ENCODE measurements at places on chromosomes 13 and 19.
A peak's percentile ranks its signal among the peaks of the same experiment; 100 is the strongest.

DNA sequence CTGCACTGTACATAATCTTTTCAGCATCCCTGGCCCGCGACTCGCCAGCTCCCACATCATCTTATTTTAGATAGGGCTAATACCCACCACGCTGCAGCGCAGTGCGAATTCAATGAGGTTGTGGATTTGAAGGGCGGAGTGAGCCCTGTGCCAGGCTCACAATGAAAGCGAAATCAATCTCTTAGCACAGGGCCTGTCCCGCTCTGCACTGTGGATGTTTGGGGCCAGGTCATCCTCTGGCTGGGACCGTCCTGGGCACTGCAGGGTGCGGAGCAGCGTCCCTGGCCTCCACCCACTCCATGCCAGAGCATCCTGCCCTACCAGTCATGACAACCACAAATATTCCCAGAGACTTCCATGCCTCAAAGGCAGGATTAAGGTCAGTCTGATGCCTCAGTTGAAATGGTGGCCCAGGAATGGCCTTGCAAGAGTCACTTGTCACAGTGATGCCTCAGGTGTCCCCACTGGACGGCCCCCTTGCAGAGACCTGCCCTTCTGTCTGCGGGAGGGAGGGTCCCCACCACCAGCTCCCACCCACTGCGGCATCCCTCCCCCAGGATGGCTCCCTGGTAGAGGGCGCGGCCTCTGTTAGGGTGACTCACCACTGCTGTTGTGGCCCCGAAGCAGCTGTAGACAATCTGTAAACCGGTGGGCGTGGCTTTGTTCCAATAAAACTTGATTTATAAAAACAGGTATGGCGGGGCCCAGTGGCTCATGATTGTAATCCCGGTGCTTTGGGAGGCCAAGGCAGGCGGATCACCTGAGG, 5.6 kb downstream of the UHRF1 start:
- DNase-seq = peak; percentile 58

- DNase-seq = no peak
These were observed 440.0 kb downstream of the KCTD12 start for GRCh38 chr13:76446191-76446590.

DNA sequence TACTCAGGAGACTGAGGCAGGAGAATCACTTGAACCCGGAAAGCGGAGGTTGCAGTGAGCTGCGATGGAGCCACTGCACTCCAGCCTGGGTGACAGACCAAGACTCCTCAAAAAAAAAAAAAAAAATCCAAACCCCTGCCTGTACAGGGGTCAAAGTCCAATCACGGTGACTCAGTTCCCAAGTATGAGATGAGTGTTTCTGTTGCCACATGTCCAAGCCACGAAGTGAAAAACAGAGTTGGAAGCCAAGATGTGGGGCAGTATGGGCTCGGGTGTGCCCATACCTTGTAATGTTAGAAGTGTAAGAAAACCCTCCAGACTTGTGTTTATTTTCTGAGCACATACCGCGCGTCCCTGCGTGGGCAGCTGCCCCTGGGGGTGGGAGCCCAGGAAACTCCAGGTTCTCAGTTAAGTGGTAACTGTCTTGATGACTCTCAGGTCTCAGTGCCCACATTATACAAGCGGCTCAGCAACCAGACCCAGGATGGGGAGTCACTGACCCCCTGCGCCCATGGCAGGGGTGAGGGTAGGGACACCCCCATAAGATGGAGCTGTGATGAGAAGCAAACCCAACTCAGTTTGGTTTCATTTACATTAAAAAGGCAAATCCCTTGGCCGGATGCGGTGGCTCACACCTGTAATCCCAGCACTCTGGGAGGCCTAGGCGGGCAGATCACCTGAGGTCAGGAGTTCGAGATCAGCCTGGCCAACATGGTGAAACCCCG, 1.2 kb upstream of the GPX4 start:
- DNase-seq = peak; percentile 96

DNA sequence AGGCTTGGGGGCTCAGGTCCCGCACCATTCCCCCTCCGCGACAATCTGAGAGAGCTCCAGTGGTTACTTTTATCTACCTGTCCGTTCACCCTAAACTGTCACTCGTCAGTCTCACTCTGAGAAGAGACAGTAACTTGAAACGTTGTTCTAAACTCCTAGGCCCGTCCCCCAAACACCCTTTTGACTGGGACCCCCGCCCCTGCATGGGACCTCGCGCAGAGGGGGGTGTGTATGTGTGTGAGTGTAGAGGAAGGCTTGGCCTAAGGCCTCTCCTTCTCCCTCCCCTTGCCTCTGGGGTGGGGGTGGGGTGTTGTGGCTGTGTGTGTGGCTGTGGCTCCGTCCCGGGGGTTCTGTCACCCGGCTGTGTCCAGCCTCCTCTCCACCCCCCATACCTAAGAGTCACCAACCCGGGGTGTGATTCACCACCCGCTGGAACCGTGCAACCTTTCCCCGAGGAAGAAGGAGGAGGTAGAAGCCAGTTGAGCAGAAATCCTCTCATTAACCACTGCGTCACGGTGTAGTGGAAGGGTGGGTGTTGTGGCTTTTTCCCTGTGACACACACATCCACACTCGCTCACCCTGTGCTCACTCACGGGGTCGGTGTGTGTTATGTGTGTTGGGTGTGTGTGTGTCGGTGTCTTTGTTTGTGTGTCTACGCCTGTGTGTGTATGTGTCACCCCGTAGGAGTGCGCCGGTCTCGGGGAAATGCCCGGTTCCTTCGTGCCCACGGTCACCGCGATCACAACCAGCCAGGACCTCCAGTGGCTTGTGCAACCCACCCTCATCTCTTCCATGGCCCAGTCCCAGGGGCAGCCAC, 2.4 kb downstream of the FOSB start:
- peak; percentile 49 for DNase-seq

DNA sequence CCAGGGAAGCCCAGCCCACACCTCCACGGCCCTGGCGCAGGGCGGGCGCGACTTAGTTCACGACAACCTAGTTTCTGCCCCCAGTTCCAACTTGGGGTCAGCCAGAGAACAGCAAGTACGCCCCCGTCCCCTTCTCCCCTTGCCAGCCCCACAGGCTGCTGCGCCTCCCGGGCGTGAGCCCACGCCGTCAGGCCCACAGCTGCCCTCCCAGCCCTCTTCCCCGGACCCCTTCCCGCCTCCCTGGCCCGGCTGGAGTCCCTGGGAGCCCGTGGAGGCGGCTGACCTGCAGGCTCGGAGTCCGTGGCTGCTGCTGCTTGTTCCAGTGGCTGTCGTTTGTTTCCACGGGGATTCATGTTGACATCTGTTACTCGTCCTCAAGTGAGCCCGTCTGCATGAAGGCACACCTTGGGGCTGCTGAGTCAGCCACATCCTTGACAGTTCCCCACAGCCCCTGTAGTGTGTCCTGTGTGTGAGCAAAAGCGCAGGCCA, 86.0 kb downstream of the ATP11A start:
- no peak for DNase-seq

DNA sequence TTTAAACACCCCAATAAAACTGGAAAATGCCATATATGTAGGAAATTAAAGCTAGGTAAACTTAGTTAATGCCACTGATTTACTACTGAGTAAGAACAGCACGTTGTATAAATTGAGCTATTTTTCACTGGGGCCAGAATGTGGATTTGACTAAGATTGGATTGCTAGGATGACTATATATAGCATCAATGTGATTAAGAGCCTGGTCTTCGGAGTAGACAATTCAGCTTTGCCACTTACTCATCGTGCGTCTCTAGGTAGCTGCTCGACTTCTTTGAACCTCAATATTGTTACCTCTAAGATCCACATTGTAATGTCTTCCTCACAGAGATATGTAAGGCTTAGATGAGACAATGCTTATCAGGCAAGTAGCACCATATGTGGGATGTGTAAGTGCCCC, 462.5 kb downstream of the KLF12 start:
- DNase-seq = no peak

DNA sequence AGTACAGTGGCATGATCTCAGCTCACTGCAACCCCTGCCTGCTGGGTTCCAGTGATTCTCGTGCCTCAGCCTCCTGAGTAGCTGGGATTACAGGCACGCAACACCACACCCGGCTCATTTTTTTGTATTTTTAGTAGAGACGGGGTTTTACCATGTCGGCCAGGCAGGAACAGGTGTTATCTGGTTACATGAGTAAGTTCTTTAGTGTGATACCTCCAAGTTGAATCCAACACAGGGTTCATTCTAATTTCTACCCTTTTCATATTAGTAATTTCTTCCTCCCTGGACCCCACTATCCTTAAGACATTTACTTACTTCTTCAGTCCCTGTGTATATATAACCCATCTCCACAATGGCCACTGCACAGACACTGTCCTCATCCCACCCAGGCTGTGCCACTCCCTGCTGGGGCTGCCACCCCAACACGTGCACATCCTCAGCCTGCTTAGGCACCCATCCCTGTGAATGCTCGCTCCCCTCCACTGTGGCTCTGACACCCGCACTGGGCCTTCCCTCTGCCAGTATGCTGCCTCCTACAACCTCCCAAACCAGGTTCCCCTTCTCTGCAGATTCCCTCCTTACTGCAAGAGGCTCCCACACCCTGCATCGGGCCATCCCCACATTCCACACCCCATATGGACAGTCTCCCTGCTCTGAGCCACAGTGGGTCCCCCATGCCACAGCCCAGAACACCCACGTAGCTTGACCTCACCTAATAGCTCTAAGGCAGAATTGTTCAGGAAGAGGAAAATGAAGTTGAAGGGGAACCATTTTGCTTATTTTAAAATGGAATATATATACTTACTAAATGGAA, 147.1 kb downstream of the TBC1D4 start:
- DNase-seq = no peak

- no peak for DNase-seq
These were observed 1.3 kb downstream of the FPR3 start for GRCh38 chr19:51796195-51796679.

DNA sequence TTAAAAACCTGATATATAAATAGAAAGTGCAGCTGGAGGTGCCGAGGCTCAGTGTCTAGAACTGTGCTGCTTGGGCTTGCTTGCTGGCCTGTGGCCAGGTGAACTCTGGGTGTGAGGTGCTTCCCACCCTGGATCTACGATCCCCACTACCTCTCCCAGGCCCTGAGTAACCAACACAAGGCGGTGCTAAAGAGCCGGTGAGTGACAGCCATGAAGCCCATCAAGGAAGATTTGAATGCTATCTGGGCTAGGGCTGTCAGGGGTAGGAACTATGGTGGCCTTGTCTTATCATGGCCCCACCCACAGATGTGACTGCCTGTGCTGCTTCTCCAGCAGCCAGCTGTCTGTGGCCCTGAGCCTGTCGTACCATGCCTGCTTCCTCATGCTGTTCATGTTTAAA, 25.6 kb upstream of the ZNF91 start:
- no peak for DNase-seq

All from keratinocyte (primary cell).